Activated naive CD8-positive, alpha-beta T cell treated with anti-CD3 and anti-CD28 coated beads, Interleukin-2, amount 50 U/mL, for 16 hours (primary cell): ENCODE measurements at places on chromosomes 6 and 20.

DNA sequence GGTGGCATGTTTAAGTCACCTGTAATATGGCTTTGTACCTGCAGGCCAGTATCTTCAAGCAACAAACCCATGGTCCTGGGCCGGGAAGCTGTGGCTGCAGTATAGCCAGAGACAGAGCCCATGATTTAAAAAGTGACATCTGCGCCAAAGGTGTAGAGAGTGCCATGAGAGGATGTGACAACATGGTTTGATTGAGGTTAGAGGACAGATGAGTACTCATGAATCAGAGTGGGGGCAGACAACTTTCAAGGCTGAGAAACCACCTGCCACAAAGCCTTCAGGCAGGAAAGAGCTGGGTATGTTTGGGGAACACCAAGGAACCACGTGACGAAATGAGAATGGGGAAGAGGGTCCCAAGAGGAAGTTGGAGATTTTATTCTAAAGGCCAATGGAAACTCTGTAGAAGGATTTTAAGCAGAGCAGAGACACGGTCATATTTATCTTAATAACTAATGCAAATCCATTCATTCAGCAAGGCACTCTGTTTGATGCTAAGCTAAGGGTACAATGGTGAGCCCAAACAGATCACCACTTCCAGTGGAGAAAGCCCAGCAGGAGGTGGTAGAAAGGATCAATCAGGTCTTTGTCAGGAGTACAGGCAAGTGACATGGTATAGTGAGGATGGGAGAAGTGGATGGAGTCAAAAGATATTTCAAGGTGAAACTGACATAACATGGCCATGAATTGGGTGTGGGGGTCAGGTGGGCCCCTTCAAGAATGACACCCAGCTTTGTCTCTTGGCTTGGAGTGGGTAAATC, 3.4 kb upstream of the MICAL1 start:
- DNase-seq: no peak

- DNase-seq: no peak
Observed at GRCh38 chr6:111750753-111751673, 122.2 kb downstream of the FYN start.

DNA sequence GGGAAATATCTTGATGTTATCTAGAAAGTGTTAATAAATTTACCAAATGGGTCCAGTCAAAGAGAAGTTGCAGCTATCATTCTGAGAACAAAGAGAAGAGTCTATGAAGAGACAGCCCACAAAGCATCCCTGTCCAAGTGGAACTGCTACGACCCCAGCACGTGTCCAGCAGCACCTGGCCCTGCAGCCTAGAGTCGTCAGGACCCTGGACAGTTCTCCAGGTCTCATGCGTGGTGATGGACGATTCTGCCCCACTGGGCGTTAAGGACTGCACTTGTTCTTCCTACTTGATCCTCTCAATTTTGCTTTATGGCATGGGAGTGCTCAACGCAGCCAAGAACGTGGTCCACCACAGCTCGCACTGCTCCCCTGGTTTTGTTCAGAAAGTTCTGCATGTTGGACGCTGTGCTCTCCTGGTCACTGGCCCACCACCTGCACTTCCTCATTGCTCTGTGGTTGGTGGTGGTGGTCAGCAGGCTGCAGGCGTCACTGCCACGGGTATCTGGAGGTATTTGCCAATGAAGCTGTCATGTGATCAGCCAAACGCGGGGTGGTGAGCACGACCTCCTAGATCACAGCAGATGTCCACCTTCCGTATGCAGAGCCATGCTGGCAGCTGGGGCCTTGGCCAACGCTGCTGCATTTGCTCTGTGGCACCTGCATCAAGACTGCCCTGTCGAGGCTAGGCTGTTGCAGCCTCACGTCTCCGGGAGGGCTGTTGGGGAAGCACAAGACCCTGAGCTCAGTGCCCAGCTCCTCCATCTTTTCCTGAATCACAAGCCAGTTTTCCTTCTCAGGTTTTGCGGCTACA, 356.4 kb downstream of the CDH4 start:
- DNase-seq: no peak

DNA sequence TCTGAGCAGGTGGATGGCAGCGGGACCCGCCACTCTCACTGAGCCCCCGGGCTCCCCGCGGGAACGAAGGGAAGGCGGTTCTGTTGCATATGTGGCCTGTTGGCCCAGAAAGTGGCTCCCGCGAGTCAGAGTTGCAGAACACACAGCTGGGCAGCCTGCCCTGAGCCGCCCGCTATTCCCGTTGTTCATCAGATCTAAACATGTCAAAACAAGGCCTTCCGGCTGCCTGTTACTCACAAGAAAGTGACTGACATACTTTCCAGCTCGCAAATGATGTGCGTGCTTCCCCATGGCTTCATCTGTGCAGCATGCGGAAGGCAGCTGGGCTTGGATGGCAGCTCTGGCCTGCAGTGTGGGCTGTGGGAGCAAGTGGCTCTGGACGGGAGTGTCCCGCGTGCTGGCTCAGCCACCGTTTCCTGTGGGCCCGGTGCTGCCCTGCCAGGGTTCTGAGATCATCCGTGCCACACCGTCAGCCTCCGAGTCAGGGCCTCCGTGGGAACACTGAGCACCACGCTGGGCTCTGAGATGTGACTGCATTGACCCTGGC, 227.3 kb downstream of the ERMARD start:
- no peak for DNase-seq

- DNase-seq: no peak
Observed at GRCh38 chr6:100135977-100136376, 142.0 kb upstream of the MCHR2 start.

- DNase-seq: no peak
Observed at GRCh38 chr20:3031524-3032147, 11.8 kb upstream of the GNRH2 start.
